CD4-positive, alpha-beta memory T cell (primary cell): ENCODE measurements at places on chromosomes 5 and 9. TPM values are rescaled to one million over a fixed set of nuclear protein-coding genes. Genes with fewer than 3 reads are reported as not detected.

DNA sequence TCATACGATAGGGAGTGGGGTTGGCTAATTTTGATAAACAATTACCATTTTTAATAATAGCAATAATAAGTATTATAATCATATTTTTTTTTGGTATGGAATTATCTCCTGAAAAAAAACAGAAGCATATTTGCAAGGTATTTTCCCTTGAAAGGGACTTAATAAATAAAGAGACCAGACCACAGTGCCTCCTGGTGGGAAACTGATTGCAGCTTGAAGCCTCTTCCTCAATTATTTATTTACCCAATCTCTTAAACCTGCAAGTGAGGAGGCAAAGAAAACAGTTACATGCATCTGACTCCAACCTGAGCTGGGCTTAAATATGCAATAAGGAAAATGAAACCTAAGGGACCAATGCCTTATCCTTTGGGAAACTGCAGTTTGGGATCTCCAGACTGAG is 388.1 kb upstream of the ACO1 start:
- H3K4me1 ChIP-seq = no peaks in the 10 kb centered on the region
- H3K36me3 ChIP-seq = no peaks in the 10 kb centered on the region
- H3K4me3 ChIP-seq = no peak overlapping the region
- no peak overlapping the region for H3K27ac ChIP-seq
- H3K27me3 ChIP-seq = no peaks in the 10 kb centered on the region

LAMC3 gene
- not detected for polyA plus RNA-seq

DNA sequence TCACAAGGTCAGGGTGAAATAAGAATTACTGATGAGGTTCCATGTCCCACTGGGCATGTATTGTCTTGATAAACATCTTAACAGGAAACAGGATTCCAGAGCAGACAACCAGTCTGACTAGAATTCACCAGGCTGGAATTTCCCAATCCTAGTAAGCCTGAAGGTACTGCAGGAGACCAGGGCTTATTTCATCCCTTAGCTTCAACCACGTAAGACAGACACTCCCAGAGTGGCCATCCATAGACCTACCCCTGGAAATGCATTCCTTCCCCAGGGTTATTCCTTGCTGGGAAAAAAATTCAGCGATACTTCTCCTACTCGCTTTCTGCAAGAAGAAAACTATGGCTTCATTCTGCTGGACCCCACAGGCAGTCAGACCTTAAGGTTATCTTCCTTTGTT is 785.4 kb downstream of the NR2F1-AS1 start:
- H3K27me3 ChIP-seq = no peaks in the 10 kb centered on the region
- no peak for DNase-seq
- H3K27ac ChIP-seq = no peak overlapping the region
- H3K36me3 ChIP-seq = no peaks in the 10 kb centered on the region
- H3K4me1 ChIP-seq = no peaks in the 10 kb centered on the region
- H3K4me3 ChIP-seq = no peak overlapping the region

DNA sequence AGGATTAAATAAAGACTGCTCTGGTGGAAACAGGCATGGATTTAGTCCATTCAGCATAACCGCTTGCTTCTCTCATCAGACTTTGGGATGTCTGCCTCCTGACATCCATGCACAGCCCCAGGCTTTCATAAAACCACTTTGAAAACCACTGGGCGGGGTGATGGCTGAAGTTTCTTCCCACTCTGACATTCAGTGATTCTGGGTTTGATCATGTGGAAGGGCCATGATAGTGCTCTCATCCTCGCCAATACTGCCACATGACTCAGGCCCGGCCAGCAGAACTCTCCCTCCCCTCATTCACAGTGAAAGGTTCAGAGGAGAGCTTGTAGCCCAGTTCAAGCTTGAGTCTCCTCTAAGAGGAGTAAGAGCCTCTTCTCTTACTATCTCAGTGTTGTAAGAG is 29.6 kb upstream of the GLRA1 start:
- no peak for DNase-seq
- H3K4me3 ChIP-seq = no peak overlapping the region
- peaks cover 55% of the 10 kb centered on the region for H3K4me1 ChIP-seq
- no peaks in the 10 kb centered on the region for H3K36me3 ChIP-seq

FOXD4L5 gene
- polyA plus RNA-seq = not detected

- H3K36me3 ChIP-seq = no peaks in the 10 kb centered on the region
- no peaks in the 10 kb centered on the region for H3K4me1 ChIP-seq
- no peak overlapping the region for H3K4me3 ChIP-seq
- no peaks in the 10 kb centered on the region for H3K27me3 ChIP-seq
Observed at GRCh38 chr9:104553261-104553660, 15.7 kb upstream of the OR13C8 start.

HSPB3 gene
- polyA plus RNA-seq = not detected

C5orf58 gene
- polyA plus RNA-seq = not detected

MLANA gene
- 0.59 TPM for polyA plus RNA-seq
